ENCODE measurements at places on chromosomes 1 and 21.

GRCh38 chr1:223771469-223771813, 59.1 kb downstream of the CAPN2 start:
- no peak for DNase-seq

DNA sequence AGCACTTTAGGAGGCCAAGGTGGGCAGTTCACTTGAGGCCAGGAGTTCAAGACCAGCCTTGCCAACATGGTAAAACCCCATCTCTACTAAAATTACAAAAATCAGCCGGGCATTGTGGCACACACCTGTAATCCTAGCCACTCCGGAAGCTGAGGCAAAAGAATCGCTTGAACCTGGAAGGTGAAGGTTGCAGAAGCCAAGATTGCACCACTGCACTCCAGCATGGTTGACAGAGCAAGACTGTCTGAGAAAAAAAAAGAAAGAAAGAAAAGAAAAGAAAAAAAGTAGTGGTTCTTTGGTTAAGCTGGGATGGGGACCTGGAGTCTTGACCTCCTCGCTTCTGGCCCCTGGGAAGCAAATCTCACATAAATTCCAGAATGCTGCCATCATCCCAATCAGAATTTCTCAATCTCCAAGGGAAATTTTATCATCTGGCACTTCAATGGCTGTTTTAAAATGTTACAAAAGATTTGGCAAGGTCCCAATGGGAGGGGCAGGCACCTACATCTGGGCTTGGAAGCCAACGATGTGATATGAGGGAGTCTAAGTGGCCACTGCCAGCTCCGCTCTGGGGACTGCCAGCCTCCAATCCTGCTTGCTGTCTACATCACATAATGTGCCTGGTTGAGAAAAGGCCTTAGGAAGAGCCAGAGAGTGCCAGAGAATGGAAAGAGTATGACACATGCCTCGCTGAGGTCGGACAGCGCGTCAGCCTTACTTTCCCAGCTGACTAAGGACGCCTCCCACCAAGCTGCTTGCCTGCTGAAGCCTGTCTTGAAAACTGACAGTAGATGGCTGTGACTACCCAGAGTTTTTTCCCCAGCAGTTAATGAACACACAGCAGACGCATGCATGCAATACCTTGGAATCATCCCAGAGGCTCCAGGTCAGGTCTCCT, 42.1 kb upstream of the SRP9 start:
- no peak for DNase-seq

- DNase-seq, result no peak
These were observed 28.6 kb upstream of the STUM start for GRCh38 chr1:226519716-226520598.

DNA sequence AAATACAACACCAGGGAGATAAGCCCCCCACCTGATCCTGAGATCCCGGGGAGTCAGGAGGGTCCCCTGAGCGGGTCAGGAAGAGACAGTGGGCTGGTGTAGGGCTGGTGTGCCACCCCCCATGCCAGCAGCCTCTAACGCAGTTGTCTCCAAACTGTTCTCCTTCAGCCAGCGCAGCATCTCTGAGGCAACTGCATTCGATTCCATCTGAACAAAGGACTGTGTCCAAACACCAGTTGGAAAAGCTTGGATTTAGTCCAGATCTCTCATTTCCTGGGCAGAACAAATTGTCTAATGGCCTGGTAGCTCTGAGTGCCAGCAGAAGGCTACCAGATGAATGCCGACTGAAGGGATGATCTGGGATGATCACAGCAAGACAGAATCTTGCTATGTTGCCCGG, 44.1 kb upstream of the EIF4G3 start:
- DNase-seq, result no peak

DNA sequence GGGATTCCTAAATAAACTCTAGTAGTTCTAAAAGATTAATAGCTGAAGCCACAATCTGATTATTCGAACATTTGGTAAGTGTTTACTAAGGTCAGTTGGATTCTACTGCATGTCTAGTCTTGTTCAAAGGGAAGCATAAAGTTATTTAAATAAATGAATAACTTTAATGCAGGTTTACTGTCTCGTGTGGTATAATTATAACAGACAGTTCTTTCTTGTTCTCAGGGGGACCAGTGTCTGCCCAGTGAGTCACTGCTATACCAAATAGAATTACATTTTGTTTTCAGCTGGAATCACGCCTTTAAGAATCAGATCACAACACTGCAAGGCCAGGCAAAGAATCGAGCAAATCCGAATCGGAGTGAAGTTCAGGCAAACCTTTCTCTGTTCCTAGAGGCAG, 45.1 kb downstream of the SMG7 start:
- no peak for DNase-seq

All from retina (tissue), 1 donor.